H9 (cell line): ENCODE measurements at places on chromosomes 5 and 9. TPM values are rescaled to one million over a fixed set of nuclear protein-coding genes. Genes with fewer than 3 reads are reported as not detected.

- no peak overlapping the region for H3K4me3 ChIP-seq
- H3K27me3 ChIP-seq, result no peaks in the 10 kb centered on the region
- no peaks in the 10 kb centered on the region for H3K36me3 ChIP-seq
- H3K27ac ChIP-seq, result no peak overlapping the region
- no peaks in the 10 kb centered on the region for H3K4me1 ChIP-seq
Measured at GRCh38 chr9:4068449-4068848, 231.4 kb downstream of the GLIS3 start.

Gene SV2C
- 0.02 and 0.09 TPM in 2 replicates for total RNA-seq

DNA sequence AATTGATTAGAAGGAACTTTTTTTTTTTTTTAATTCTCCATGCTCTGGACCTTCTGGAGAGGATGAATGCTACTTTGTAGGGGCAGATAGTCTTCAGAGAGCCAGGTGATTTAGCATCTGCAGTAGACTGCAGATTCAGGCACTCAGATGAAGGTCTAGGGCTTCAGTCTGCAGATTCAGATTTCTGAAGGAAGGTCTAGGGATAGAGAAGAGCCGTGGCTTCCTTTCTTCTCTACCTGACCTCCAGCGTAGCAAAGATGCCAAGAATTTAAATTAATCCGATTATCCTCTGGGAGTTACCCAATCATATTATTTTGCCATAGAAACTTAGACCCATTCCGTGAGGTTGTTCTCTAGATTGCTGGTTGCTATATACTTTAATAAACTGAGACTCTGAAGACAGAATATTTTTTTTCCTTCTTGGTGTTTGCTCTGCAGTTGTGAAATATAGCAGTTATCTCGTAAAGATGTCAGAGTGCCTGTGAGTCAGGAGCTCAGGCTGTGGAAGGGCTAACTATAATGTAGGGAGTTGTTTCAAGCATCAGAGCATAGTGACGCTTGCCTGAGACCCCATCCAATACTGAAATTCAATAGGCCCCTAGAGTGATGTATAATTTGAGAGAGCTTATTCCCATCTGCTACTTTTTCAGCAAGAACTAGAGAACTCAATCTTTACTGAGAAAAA is 132.7 kb upstream of the SLC12A2 start:
- no peak overlapping the region for H3K27ac ChIP-seq
- no peaks in the 10 kb centered on the region for H3K4me1 ChIP-seq
- no peak overlapping the region for H3K4me3 ChIP-seq

DNA sequence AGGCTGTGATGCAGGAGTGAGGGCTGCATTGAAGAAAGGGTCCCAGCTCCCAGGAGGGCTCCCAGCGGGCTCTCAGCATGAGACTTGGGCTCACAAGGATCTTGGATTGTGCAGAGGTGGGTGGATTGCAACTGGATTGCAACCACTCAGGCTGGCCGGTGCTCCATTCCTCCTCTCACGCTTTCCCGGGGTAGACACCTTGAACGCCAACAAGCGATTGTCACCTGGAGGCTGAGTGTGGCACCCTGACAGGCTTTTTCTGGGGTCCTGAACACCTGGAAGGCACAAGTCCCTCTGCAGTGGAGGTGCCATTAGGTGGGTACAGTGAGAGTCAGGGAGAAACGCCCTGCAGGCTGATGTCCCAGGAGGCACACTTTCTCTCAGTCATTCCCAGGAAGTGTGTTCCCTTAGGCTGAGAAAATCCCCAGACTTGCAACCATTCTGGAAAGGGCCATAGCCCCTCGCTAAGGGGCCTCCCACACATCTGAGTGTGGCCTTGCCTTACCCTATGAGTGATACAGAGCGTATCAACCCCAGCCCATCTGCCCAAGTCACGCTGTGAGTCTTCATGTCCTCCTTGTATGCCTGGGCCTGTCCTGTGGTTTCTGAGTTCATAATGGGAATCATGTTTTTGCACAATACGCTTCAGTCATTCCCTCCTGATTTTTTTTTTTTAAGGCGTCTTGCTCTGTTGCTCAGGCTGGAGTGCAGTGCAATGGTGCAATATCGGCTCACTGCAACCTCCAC is 488.1 kb downstream of the IRX1 start:
- no peak for DNase-seq
- no peaks in the 10 kb centered on the region for H3K27me3 ChIP-seq
- H3K4me1 ChIP-seq, result no peaks in the 10 kb centered on the region

GRCh38 chr5:149730620-149731331 is 666 bp downstream of the PPARGC1B start:
- no peaks in the 10 kb centered on the region for H3K36me3 ChIP-seq
- DNase-seq, result peak; percentile 73
- H3K27ac ChIP-seq, result no peak overlapping the region
- H3K4me1 ChIP-seq, result no peaks in the 10 kb centered on the region; the same call in 1 of the 2 replicates
